ENCODE measurements at places on chromosomes 3 and 15.

DNA sequence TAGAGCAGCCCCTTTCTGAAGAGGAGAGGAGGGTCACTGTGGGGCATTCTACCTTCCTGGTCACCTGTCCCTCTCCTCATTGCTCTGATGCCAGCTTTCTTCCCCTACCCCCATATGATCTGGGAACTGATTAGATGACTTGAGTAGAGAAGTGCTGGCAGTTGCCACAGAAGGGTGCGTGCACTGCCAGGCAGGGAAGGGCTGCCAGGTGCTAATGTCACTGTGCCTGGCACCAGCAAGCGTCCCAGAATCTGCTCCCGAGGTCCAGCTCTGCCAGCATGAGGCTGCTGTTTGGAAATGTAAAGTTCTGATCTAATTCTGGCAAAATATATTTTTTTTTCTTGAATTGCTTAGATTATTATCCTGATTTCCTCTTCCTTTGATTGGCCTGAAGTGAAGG lies 52.8 kb downstream of the PPM1L start:
- DNase-seq, result no peak

DNA sequence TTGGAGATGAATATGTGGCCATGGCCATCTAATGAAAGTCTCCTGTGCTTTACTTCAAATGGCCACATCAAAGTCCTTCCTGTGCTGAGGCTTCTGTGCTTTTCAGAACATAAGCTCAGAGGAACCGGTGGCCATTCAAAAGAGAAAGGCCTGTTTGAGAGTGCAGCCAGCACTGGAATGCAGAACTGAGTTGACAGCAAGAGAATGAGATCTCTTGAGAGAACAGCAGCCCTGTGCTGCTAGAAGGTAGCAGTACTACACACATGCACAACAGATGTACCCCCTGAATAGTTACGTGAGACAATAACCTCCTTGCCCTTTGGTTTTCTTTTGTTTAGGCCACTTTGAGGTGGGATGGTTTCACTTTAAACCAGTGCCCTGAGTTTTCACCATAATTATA lies 292.5 kb downstream of the PTPRG start:
- no peak for DNase-seq

- no peak for DNase-seq
Observed at GRCh38 chr15:96333131-96334016, 2.9 kb downstream of the NR2F2 start.

DNA sequence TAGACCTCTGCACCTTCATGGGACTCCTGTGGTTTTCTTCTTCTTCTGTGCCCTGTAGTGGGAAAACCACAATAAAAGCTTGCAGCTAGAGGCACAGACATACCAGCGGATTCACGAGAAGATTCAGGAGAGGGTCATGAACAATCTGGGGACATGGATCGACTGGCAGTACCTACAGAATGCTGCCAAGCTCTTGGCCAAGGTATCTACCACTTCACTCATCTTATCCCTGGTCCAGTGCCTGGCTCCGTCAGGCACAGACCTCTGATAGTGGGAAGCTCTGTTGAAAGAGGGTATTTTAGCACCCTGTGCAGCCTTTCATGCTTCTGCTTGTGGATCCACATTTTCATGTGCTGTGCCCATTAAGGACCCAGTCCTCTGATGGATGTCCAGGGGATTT lies 9.7 kb upstream of the P4HTM start:
- DNase-seq, result no peak

DNA sequence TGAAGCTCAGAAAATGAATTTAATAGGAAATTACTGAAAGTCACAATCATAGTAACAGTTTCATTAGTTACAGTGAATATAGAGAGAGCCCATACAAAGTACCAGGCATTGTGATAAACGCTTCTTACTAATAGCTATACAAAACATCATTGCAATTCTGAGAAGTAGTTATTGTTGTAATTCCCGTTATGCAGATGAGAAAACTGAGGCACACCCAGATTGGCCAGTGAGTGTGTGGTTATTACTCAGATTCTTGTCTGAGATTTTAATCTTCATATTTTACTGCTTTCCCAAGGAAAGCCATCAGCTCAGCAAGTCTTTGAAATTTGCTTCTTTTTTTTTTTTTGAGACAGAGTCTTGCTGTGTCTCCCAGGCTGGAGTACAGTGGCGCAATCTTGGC lies 14.3 kb downstream of the FLNB start:
- DNase-seq, result no peak

GRCh38 chr15:68114356-68114755 lies 60.2 kb downstream of the PIAS1 start:
- no peak for DNase-seq

DNA sequence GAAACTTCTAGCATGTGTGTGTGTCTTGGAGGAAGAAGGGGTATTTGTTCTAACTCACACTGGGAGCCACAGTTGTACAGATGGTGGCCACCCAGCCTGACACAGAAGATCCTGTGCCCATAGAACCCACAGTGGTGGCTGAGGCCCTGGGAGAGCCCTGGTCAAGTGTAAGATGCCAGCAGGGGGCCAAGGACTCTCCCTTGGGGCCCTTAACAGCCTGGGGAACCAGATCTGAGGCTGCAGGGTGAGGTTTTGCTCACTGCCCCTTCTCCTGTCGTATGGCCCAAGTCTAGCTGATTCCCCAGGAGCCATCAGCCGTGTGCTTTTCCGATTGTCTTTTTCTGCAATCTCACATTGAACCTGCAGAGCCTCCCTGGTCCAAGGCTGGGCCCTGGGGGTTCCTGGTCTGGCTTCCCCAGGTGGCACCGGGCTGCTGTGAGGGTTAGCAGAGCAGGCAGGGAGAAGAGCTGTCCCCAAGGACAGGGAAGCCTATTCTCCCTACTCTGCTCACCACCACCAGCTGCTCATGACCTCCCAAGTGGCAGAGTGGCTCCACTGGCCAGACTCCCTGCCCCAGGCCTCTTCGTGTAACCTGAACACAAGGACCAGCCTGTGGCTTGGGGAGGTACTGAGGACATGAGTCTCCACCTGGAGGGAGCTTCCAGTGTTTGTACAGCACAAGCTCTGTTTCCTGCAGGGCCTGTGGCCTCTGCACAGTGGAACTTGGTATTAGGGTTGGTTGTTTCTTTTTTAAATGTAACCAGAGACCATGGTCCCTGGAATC lies 51.9 kb downstream of the CA12 start:
- DNase-seq, result no peak

GRCh38 chr3:164377466-164377865 lies 700.8 kb downstream of the SI start:
- no peak for DNase-seq

DNA sequence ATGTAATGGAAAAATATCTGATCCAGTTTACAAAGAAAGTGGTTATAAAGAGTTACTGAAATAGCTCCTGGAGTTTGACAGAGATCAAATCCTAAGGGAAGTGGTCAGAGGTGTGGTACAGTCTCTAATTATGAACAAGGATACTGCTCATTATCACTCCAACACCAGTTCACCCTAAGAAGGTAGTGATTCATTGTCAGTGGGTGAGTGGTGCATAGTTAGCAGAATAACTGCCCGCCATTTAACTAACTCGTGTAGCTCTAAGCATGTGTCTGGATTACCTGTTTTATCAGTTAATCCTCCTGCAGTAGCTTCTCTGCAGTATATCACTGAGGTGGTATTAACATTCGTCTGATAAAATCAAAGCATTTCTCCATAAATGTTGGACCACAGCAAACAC lies 700.1 kb downstream of the NLGN1 start:
- no peak for DNase-seq

DNA sequence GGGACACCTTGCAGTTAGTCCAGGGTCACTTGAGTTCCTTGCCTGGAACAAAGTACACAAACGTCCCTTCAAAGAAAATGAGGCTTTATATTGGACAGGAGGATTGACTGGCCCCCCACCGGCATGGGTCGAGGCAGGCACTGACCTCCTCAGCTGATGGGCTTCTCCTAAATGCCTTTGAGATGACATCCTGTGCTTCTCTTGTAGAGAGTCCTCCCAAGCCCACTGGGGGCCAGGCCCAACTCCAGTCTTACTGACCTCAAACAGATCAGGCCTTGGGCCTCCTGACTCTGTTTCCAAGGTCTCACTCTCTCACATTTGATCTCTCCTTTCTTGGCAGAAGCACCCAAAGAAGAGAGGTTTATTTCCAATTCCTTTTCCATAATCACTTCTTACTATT lies 516.1 kb downstream of the MCTP2 start:
- DNase-seq, result no peak

DNA sequence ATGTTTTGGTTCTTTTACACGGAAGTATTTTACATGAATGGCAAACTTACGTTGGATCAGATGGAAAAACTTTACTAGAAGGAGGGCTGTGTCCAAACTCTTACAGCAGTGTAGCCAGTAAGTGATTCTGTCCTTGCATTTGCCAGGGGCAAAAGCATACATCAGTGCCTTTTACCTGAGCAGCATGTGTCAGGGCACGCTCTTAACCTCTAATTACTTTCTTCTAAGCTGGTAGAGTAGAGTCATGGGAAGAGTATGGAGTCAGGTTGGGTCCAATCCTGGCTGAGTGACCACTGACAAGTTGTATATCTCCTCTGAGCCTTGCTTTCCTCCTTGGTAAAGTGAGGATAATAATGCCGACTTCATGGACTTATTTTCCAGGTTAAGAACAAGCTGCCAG lies 47.1 kb downstream of the RYR3 start:
- DNase-seq, result no peak

- peak; percentile 25 for DNase-seq
Observed at GRCh38 chr3:151841801-151842200, 27.9 kb downstream of the AADAC start.

DNA sequence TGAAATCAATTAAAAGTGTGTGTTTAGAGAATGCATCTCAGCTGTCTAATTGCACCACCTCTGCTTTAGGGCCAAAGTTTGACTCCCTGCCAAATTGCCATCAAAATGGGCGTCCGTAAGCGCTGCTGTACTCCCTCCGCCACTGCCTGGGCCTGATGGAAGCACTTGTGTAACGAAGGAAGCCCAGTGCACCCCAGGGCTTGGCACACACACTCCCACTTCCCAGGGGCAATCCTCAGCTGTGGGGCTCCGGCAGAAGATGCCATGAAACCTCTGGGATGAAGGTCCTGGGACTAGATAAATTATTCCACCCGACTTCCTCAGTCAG lies 137.8 kb downstream of the RORA start:
- DNase-seq, result no peak

DNA sequence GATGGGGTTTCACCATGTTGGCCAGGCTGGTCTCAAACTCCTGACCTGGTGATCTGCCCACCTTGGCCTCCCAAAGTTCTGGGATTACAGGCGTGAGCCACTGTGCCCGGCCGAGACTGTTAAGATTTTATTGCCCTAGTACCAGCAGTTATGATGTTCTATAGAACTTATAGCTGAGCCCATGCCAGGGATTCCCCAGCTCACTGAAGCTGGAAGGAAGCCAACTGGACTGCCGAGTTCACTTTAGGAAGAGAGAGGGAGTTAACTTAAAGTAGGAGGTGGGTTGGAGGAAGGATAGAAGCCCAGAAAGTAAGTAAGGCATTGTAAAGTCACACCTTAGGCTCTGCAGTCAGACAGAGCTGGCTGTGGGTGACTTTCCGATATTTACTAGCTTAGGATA lies 101.1 kb upstream of the BOC start:
- DNase-seq, result no peak

GRCh38 chr3:164452707-164453106 lies 625.6 kb downstream of the SI start:
- DNase-seq, result no peak

DNA sequence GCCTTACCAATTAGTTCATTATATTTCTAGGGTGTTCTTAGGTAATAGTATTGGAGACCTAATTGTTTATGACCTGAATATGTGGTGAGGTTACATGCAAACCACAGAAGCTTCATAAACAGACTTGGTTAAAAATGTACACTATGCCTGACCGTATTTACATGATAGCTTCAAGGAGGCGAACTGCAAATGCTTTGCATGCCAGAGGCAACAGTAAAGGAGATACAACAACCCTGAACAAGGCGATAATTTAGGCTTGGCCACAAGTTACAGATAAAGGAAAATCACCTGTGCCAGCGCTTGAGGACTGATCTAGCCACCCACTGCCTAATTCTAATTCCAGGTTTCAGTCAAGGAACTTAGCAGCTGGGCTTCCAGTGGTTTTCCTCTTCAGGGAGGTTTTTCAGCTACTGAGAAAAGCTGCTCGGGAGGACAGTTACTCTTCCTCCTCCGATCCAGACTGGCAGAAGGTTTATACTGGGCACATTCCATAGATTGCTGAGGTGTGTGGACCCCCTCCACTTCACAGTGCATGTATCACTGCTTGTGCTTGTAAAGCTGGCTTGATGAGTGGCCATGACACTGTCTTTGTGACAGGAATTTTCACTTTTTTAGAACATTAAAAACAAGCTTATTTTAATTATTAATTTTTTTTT lies 95.6 kb downstream of the DHX36 start:
- DNase-seq, result no peak

- DNase-seq, result no peak
Observed at GRCh38 chr3:14435175-14436014, 33.0 kb downstream of the SLC6A6 start.

DNA sequence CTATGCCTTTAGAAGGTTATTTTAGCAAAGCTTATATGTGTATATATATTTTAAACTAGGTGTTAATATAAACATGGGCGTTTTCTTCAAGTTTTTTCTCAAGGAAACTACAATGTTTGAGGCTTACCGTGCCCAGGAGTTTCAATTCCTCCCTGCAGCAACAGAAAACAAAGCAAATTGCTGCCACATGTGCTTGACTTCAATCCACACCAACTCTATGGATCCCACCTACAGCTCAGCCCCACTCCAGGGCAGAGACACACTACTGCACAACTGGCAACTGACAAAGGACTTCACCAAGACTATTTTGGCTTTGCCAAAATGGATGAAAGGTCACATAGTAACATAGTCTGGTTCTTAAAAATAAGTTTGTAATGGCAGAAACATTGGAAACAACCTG lies 346.6 kb downstream of the ERC2 start:
- DNase-seq, result no peak

- no peak for DNase-seq
Observed at GRCh38 chr3:196638861-196639482, 522 bp upstream of the NRROS start.

GRCh38 chr3:133490468-133491351 lies 82.8 kb upstream of the CDV3 start:
- no peak for DNase-seq

- no peak for DNase-seq
Observed at GRCh38 chr3:156725682-156726081, 51.3 kb downstream of the TIPARP start.

DNA sequence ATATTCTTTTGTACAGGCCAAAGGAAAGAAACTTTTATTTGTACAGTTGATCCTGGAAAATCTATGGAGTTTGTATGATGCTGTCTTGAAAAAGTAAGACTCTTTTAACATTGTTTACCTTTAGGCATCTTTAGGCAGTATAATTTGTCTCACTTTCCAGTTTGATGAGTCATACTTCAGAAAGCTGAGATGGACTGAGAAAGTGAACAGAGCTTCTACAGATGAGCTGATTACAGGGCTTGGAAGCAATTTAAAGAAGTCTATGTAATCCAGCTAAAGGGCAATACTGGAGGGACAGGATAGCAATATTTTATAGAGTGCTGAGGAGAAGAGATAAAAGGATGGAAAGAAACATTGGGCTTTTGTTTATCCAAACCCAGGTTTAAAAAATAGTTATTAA lies 123.5 kb upstream of the GOLGA6L4 start:
- DNase-seq, result peak; percentile 72
